A549 (cell line): ENCODE measurements at places on chromosomes 3 and 15. TPM values are rescaled to one million over a fixed set of nuclear protein-coding genes. Genes with fewer than 3 reads are reported as not detected.

- peak; percentile 18 for DNase-seq
Measured at GRCh38 chr3:131794766-131795388, 239.9 kb downstream of the CPNE4 start.

GRCh38 chr3:126423191-126424038 lies 28.7 kb downstream of the CFAP100 start:
- DNase-seq, result no peak

DNA sequence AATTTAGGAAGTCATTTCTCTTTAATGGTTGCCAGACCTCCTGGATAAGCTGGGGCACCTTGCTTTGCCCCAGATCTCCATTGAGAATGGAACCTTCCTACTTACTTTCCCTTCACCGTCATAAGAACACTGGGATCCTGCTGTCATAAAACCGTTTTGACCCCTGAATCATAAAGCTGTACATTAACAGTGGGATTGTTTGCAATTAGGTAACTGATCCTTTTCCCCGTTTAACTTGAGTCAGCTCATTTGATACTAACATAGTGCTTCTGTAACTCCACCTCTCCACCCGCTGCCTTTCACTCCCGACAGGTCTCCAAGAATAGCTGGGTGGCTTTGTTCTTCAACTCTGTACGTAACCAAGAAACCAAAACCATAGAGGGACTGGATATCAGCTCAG lies 308.2 kb upstream of the WNT5A start:
- no peak for DNase-seq

DNA sequence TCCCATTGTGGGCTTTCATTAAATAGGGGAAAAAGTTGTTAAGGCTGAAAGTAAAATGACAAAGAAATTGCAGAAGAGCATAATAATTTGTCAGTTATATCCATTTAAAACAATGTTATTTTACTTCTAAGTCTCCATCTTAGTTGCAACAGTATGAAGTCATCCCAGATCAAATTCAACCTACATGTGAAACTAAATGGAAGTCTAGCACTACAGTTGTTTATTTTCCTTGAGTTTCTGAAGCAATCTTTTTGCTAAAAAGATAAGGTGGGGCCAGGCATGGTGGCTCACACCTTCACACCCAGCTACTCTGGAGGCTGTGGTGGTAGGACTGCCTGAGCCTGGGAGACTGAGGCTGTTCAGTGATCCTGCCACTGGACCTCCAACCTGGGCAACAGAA lies 80.2 kb downstream of the DPH6 start:
- no peak for DNase-seq

DNA sequence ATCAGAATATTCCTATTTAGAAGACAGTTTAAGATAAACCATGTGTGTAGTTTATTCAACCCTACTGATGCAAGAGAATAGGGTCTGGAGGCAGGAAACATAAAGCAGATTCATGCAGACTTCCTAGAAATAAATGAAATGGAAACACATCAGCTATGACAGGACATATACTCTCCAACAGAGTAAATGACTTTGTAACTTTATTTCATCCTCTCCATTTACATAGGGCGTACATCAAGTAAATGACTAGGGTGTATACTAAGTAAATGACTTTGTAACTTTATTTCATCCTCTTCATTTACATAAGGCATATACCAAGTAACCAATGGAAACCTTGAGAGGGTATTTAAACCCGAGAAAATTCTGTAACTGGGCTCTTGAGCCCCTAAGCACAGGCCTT lies 17.6 kb upstream of the SRPRB start:
- no peak for DNase-seq

GRCh38 chr15:93700051-93700450 lies 531.3 kb upstream of the MCTP2 start:
- DNase-seq, result no peak

GRCh38 chr3:10371167-10371566 lies 50.3 kb upstream of the SEC13 start:
- no peak for DNase-seq

GRCh38 chr3:64267721-64268604 lies 42.7 kb upstream of the PRICKLE2 start:
- DNase-seq, result no peak

DNA sequence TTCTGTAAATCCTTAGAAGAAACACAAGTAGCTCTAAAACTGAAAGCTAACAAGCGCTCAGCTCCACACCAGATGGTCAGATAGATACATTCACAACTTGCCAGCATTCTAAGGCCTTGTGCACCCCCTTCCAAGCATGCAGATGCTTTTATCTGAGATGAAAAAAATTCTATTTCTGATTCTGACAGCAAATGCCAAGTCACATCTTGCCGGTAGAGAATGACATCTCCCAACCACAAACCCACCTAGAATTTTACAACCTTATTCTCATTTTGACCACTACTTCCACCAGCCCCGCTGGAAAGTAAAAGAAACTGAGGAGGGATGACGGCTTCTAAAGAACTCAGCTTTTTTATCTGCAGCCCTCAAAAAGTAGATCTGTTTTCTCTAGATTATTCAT lies 57.7 kb downstream of the SUMF1 start:
- no peak for DNase-seq

DNA sequence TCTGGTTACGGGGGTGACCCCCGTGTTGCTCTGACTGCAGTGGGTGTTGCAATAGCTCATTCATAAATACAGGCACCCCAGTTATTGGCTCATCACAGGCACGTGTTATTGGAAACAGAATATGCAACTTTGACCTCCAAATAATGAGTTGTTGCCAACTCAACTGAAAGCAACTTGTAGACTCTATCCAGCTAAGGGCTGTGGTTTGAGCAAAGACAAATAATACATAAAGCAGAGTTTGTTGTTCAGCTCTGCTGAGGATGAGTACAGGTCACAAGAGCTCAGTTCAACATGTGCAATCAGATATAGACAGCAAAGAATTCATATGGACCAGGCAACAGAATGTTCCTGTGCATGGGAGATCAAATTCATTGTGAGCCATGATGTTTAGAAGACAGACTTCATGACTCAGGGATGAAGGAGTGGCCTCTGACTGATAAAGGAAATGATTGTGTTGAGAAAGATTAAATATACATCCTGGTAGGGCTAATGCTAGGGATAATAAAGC lies 87.6 kb upstream of the LRIG1 start:
- DNase-seq, result no peak

DNA sequence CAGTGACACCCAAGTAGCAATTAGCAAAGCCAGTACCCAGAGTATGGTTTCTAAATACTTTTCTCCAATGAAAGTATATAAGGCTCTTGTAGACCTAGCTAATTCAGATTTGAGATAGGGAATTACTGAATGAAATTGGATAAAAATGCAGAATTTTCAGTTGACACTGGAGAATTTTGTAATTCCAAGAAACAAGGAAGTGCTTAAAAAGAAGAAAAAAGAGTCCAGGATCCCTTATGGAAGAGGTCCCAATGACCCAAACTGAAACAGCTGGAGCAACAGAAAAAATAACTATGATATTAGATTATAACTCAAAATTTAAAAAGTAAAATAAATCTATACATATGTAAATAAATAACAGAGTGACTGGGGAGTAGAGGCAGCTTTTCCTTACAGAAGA lies 335.2 kb downstream of the C3orf38 start:
- DNase-seq, result no peak

GRCh38 chr3:42151596-42152168 lies 60.5 kb downstream of the TRAK1 start:
- DNase-seq, result no peak

GRCh38 chr3:193021506-193022010 lies 103.9 kb upstream of the MB21D2 start:
- no peak for DNase-seq

- DNase-seq, result no peak
Measured at GRCh38 chr3:55718521-55718921, 231.4 kb upstream of the WNT5A start.

The CCDC32 gene
- polyA plus RNA-seq, result 20.6 to 27.0 TPM (median 25.0 TPM) in 3 replicates

The CCDC191 gene
- polyA plus RNA-seq, result 2.3 to 3.0 TPM (median 2.5 TPM) in 3 replicates

The CNTN4 gene
- not detected in 3 replicates for polyA plus RNA-seq

The PPP1R14D gene
- 0.21 to 0.46 TPM (median 0.45 TPM) in 3 replicates for polyA plus RNA-seq

The IL12A gene
- 0.76 to 1.3 TPM (median 0.98 TPM) in 3 replicates for polyA plus RNA-seq

The SETD2 gene
- polyA plus RNA-seq, result 16.8 to 18.1 TPM (median 17.0 TPM) in 3 replicates

The ZKSCAN7 gene
- not detected in 3 replicates for polyA plus RNA-seq

The CLDN18 gene
- not detected in 3 replicates for polyA plus RNA-seq

The SLCO3A1 gene
- 15.9 to 17.6 TPM (median 16.8 TPM) in 3 replicates for polyA plus RNA-seq

The FMN1 gene
- 0.45 to 0.61 TPM (median 0.53 TPM) in 3 replicates for polyA plus RNA-seq

The MAP6D1 gene
- 0.68 to 1.1 TPM (median 1.0 TPM) in 3 replicates for polyA plus RNA-seq

The DNAH12 gene
- polyA plus RNA-seq, result 0.05 to 0.13 TPM (median 0.05 TPM) in 3 replicates
